ENCODE measurements at places on chromosomes 6 and 20. TPM values are rescaled to one million over a fixed set of nuclear protein-coding genes. Genes with fewer than 3 reads are reported as not detected.

GRCh38 chr6:168410035-168410434 is 30.9 kb upstream of the SMOC2 start:
- H3K27ac ChIP-seq = no peak overlapping the region
- no peaks in the 10 kb centered on the region for H3K4me1 ChIP-seq
- DNase-seq = no peak
- no peak overlapping the region for H3K4me3 ChIP-seq

GRCh38 chr20:63830841-63831588 is at the start of gene ZBTB46:
ZBTB46 (minus strand) TSS chr20:63831264; CDS start chr20:63790757, 40,507 bp downstream.
- H3K27ac ChIP-seq = no peak within 1 kb of the TSS
- H3K36me3 ChIP-seq = no peaks in the 10 kb centered on the region
- peaks cover 10% of the 10 kb centered on the region for H3K4me1 ChIP-seq
- H3K27me3 ChIP-seq = peaks cover 25% of the 10 kb centered on the region

DNA sequence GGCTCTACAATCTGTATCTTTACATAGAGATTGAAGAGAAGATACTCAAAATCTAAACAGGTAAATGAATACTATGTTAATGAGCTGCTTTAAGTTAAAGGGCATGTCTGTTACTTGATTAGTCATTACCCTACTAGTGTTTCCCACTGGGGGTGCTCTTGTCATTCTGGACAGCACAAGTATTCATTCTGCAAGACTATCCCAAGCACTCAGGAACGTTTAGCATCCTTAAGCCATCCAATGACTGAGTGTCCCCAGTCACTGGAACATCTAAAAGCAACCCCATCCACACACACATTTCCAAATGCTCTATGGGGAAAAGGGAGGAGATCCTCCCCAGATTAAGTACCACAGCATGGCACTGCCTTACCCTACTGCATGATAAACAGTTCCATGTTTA is 25.7 kb downstream of the EZR start:
- no peaks in the 10 kb centered on the region for H3K36me3 ChIP-seq
- no peaks in the 10 kb centered on the region for H3K27me3 ChIP-seq
- no peak overlapping the region for H3K4me3 ChIP-seq
- peaks cover 97% of the 10 kb centered on the region for H3K4me1 ChIP-seq
- no peak overlapping the region for H3K27ac ChIP-seq

DNA sequence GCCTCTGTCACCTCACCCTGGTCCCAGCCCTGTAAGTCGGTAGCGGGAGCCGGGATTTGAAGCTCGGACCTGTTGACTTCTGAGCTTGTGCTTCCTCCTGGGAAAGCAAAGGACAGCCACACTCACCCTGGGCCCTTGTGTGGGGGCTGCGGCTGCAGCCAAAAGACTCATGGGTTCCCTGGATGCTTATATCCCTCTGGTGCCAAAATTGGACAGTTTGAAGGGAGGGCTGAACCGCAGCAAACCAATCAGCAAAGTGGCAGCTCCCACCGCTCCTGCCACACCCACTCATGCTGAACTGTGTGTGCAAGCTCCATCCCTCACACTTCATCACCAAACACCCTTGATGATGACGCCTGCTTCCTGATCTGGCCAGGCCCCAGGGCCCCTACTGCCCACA is 3.9 kb upstream of the CCN5 start:
- no peak for DNase-seq
- H3K27me3 ChIP-seq = no peaks in the 10 kb centered on the region
- H3K4me1 ChIP-seq = no peaks in the 10 kb centered on the region
- no peak overlapping the region for H3K4me3 ChIP-seq
- no peak overlapping the region for H3K27ac ChIP-seq
- no peaks in the 10 kb centered on the region for H3K36me3 ChIP-seq

DNA sequence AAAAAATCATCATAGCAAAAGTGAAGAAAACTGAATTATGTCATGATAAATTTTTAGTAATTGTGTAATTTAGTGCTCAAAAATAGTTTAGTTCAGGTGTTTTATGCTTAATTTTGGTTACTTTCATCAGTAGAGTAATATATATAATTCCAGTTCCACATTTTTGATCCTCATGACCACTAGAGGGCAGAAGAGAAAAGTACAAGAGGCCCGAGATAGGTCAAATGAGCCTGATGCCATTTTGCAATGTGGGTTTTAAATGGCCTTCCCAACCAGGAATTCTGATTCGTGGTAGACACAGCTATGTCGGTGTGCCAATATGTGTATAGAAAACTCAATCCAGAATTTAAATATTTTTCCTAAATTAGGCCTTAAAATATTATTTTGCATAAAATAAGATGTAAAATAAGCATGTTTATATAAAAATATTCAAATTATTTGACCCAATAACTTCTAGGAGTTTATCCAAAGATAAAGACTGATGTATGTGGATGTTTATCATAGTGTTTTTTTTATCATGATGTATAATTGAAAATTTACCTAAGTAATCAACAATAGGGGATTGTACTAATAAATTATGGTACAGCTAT is 159.7 kb upstream of the RPS6KA2 start:
- H3K27ac ChIP-seq = no peak overlapping the region
- peak; percentile 66 for DNase-seq
- H3K27me3 ChIP-seq = no peaks in the 10 kb centered on the region
- H3K36me3 ChIP-seq = no peaks in the 10 kb centered on the region
- no peak overlapping the region for H3K4me3 ChIP-seq

- H3K27ac ChIP-seq = no peak overlapping the region
- no peaks in the 10 kb centered on the region for H3K27me3 ChIP-seq
- no peaks in the 10 kb centered on the region for H3K4me1 ChIP-seq
- no peak overlapping the region for H3K4me3 ChIP-seq
- H3K36me3 ChIP-seq = no peaks in the 10 kb centered on the region
- DNase-seq = no peak
These were observed 651.0 kb downstream of the CD109 start for GRCh38 chr6:74346936-74347535.

DNA sequence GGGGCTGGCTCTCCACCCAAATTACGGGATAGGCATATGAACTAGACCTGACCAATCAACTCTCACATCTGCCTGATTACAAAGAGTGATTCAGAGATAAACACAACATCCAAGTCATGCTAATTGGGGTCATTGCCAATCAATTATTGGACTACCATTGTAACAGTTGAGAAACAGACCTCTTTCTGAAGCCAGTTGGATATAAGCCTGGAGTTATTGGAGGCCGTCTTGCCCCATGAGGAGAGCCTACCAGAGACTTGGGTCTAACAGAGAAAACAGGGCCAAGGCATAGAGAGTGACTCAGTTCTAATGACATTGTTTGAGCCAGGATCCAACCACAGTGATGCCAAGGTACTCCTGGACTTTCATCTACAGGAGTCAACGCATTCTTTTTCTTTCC is 39.4 kb upstream of the HIVEP2 start:
- no peak overlapping the region for H3K27ac ChIP-seq
- DNase-seq = no peak
- no peaks in the 10 kb centered on the region for H3K4me1 ChIP-seq

Gene ZC2HC1B
- total RNA-seq = not detected
